ENCODE measurements at places on chromosomes 5 and 9. TPM values are rescaled to one million over a fixed set of nuclear protein-coding genes. Genes with fewer than 3 reads are reported as not detected.

The SLC25A48 gene
- 6.2 TPM for total RNA-seq

DNA sequence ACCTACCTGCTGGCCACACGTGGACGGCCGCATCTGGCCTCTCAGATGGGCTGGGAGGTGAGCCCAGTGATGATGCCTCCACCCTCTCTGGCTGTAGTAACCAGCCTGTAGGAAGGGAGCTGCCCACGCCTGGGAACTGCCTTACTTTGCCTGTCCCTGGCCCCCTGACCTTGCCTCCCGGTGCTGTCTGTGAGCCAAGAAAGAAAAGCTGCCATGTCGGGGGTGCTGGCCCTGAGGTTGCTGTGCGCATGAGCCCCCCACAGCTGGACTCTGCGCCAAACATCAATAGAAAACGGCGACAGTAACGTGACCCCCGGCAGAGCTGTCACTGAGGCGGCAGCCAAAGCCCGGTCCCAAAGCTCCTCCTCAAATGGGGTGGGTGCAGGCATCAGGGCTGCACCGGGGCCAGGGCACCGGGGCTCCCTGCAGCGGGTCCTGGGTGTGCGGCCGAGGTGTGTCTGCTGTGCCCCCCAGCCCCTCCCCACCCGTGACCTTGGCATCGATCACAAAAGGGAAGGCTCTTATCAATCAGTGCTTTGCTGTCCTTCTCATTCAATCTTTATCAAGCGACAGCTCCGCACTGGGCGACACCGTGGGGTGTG, 15.3 kb upstream of the SLC9A3 start:
- DNase-seq: no peak

- no peak for DNase-seq
Observed at GRCh38 chr5:9895302-9895645, 265.1 kb upstream of the TAS2R1 start.

GRCh38 chr5:134085411-134085810, 29.1 kb upstream of the TCF7 start:
- no peak for DNase-seq
